Stimulated activated CD8-positive, alpha-beta memory T cell treated with anti-CD3 and anti-CD28 coated beads, Interleukin-12 subunit alpha, Interleukin-12 subunit beta, amount 100 ng/mL, for 1 hour (primary cell): ENCODE measurements at places on chromosomes 11 and 22.

DNA sequence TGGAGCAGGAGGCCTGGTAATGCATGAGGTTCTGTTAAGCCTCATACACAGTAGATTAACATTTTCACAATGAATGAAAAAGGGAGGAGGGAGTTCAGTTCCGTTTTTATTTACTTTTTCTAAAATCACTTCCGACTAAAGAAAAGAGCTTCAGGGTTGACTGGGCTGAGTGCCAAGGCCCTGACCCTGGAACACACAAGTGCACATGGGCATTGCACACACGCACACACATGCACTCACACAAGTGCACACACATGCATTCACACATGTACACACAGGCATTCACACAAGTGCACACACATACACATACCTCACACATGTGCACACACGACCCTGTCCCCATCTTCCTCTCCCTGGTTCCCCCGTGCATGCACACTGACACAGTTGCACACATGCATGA is 303.3 kb downstream of the BRD1 start:
- no peak for DNase-seq

GRCh38 chr11:69210310-69211035 is 54.7 kb downstream of the SMIM38 start:
- DNase-seq, result no peak

- no peak for DNase-seq
Observed at GRCh38 chr11:121766991-121767390, 314.2 kb upstream of the SORL1-AS1 start.

GRCh38 chr11:1727861-1728260 is 22.5 kb downstream of the IFITM10 start:
- no peak for DNase-seq

GRCh38 chr22:36858156-36858555 is 2.6 kb upstream of the NCF4 start:
- no peak for DNase-seq
